ENCODE measurements at places on chromosomes 5 and 9.
A peak's percentile ranks its signal among the peaks of the same experiment; 100 is the strongest.

GRCh38 chr9:137381501-137382443 lies 41.2 kb downstream of the EXD3 start:
- DNase-seq = no peak

DNA sequence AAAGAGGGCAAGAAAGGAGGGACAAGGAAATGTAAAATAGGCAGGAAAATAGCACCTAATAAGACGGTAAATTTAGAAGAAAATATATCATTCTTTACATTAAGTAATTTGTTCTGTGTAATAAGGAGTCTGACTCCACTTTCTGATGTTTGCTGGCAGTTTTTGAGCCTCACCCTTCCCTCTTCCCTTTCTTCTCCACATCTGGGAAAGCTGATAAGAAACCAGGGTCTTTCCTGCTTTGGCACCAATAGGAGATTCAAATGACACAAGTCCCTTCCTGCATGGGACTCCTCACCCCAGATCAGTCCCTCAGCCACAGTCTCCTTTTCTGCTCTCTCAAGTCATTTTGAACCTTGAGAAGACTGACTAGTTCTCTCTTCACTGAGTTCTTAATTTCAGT lies 31.2 kb upstream of the LECT2 start:
- no peak for DNase-seq

DNA sequence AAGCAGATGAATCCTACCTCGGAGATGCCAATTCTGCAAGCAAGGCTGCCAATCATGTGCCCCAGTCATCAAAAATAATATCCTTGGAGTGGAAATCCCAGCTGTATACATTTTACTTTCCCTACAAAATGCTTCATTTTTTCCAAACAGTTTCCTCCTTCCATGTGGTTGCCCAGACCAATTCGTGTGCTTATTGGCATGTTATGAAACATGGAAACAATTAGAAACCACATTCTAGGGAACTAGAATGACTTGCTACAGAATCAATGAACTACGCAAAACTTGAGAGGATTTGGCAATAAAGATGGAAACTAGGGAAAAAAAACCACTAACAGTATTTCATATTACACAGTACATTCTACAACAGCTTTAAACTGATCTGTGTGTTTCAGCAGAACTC lies 584.5 kb upstream of the DMAC1 start:
- DNase-seq = no peak

- no peak for DNase-seq
These were observed 447.7 kb downstream of the EFNA5 start for GRCh38 chr5:107223066-107223465.

GRCh38 chr5:34597034-34598027 lies 58.8 kb upstream of the RAI14 start:
- no peak for DNase-seq

GRCh38 chr9:137738703-137739102 lies 119.9 kb downstream of the EHMT1 start:
- no peak for DNase-seq

GRCh38 chr5:35138232-35138631 lies 90.5 kb upstream of the AGXT2 start:
- no peak for DNase-seq

DNA sequence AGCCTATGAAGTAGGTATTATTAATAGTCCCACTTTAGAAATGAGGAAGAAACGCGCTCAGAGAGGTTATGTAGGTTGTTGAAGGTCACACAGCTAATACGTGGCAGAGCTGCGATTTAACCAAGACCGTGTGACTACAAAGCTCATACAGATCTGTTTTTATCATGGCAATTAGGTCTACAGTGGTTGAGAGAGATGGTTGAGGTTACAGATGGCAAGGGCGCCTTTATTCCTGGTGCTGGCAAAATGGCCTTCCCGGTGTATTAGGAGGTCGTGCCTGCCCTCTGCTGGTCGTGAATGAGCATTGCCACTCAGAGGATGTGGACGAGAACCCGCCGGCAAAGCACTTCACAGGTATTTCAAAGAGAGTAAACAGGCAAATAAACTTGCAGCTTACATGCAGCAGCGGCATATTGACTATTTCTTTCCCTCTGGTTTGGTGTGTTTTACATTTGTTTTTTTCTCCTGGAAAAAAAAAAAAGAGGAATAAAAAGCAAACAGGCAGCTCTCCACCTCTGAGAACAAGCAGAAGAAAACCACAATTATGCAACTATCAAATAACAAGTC lies 65.3 kb upstream of the EGFLAM start:
- DNase-seq = peak; percentile 19

All from CD4-positive, alpha-beta T cell treated with Interferon gamma for 1 hour (primary cell).